Thymus (tissue), 14 donors: ENCODE measurements at places on chromosomes 2 and 18. TPM values are rescaled to one million over a fixed set of nuclear protein-coding genes. Genes with fewer than 3 reads are reported as not detected.

- no peaks in the 10 kb centered on the region for H3K4me1 ChIP-seq
- no peak overlapping the region for H3K4me3 ChIP-seq
- no peaks in the 10 kb centered on the region for H3K27me3 ChIP-seq
These were observed 23.5 kb downstream of the CAPN14 start for GRCh38 chr2:31193806-31194205.

DNA sequence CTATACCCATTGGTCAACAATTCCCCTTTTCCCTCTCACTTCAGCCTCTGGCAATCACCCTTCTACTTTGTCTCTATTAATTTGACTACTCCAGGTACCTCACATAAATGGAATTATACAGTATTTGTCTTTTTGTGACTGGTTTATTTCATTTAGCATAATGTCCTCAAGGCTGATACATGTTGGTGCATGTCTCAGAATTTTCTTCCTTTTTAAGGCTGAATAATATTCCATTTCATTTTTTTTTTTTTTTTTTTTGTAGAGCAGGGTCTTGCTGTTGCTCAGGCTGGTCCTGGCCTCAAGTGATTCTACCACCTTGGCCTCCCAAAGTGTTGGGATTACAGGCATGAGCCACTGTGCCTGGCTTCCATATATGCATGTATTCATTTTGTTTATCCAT is 1.9 kb downstream of the FKBP7 start:
- no peak overlapping the region for H3K4me3 ChIP-seq
- H3K36me3 ChIP-seq, result no peaks in the 10 kb centered on the region
- peaks cover 7% of the 10 kb centered on the region for H3K4me1 ChIP-seq

Gene GATA6
- 0.47 TPM for total RNA-seq

Gene GAL3ST2
- total RNA-seq, result 0.09 TPM
